ENCODE measurements at places on chromosomes 13 and 19.
A peak's percentile ranks its signal among the peaks of the same experiment; 100 is the strongest.

DNA sequence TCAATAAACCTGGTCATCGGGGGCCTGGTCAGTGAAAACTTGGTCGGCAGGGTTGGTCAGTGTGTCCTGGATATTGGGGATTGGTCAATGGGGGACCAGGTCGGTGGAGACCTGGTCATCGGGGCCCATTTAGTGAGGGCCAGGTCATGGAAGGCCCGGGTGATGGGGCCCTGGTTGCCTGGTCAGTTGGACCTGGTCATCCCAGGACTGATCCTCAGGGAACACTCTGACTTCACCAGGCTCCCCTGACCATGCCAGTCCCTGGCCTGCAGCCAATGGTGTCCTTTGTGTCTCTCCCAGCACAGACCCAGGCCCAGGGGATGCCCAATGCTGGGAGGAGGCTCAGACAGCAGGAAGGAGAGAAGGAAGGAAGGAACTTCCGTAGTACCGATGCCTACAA lies 42.1 kb upstream of the TPM4 start:
- no peak for DNase-seq

DNA sequence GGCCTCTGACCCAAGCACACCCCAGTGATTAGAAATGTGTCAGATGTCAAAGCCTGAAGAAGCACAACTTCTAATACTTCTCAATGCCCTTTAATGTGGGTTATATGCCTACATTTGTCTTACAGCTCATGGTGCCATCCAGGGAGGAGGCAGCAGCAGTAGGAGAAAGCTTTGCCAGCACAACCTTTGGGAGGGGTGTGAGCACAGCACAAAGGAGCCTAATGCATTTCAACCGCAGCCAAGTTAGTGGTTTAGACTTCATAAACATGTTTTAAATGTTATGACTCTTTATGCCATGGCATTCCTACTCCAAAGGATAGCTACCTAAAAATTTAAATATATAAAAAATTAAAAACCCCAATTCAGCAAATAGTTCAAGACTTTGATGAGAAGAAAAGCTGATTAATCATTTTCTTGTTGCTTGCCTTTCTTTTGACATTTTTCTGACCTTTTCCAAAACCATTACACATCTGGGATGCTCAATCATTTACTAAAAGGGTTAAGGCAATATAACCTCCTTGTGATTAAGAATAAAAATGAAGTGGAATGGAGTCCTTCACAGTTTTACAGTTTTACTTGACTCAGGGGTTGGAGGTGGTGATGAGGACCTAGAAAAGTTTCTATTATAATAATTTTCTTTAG lies 142.7 kb downstream of the DLEU7 start:
- DNase-seq: no peak

DNA sequence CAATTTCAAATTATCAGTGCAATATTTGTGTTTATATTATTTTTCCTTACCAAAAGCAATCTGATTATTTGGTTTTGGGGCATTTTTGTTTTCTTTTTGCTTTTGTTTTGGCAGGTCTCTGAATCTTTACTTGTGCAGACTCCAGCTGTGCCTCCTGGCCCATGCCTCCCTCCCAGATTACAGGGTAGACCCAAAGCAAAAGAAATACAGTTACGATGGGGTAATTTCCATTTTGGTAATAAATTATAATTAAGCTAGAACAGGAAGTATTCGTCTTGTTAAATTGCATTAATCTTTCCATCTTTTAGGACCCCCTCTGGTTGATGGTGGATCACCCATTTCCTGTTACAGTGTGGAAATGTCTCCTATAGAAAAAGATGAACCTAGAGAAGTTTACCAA lies 29.2 kb upstream of the MLNR start:
- no peak for DNase-seq

GRCh38 chr13:84332346-84332745 lies 450.1 kb upstream of the SLITRK1 start:
- no peak for DNase-seq

DNA sequence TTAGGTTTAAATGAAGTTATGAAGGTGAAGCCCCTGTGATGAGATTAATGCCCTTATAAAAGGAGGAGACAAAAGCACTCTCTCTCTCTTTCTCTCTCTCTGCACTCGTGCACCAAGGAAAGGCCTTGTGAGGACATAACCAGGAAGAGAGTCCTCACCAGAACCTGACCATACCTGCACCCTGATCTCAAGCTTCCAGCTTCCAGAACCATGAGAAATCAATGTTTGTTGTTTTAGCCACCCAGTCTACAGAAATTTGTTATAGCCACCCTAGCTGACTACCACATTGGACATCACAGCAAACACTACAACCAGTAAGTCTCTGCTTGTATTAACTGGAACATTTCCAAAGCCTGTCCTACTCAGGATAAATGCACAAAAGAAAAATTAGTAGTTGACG lies 34.7 kb upstream of the WDFY2 start:
- DNase-seq: no peak

GRCh38 chr13:97653443-97654140 lies 219.6 kb downstream of the RAP2A start:
- DNase-seq: no peak

DNA sequence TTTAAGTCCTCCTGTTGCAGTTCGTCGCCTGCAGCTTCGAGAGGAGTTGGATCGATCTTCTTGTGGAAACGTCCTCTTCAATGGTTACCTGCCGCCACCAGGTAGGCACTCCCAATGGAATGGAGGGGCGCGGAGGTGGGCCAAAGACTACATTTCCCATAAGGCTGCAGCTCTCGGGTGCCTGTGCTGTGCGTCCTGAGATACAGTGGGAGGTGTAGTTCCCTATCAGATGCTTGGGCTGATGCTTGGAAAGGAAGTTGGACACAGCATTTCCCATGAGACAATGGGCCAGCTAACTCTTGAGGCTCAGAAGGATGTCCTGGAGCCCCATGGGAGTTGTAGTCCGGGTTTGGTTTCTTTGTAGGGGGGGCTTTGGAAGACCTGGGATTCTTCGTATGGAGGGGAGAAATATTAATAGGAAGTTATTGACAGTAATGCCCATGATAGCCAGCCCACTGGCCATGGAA lies 1.8 kb downstream of the SHKBP1 start:
- DNase-seq: peak; percentile 61

GRCh38 chr13:36355632-36356031 lies 9.4 kb upstream of the SPART start:
- no peak for DNase-seq

DNA sequence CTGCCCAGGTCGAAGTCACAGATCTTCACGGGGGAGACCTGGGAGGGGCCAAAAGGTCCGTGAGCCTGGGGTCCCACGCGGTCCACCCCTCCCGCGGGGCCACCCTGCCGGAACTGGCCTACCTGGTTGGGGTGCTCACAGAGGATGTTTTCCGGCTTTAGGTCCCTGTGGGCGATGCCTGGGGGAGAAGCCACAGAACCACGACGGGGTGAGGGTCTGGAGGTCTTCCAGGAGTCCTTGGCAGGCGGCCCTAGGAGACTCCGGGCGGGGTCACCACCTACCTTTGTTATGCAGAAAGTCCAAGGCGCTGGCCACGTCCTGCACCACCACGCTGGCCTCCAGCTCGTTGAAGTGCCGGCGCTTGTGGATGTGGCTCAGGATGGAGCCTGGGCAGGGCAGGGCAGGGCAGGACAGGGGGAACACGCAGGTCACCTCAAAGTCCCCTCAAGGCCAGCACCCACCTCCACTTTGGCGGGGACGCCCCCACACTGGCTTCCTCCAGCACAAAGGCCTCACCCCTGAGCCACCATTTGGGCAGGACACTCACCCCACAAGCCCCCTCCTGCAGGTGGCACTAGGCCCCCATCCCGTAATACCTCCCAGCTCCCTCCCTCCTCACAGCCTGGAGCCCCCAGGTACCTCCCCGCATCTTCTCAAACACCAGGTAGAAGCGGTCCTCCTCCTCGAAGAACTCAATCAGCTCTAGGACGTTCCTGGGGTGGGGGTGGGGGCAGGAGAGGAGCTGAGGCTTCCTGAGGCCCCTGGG lies 8.4 kb downstream of the MKNK2 start:
- no peak for DNase-seq

GRCh38 chr19:18626906-18627305 lies 9.9 kb upstream of the KLHL26 start:
- DNase-seq: no peak

GRCh38 chr13:40114305-40114896 lies 458.9 kb downstream of the COG6 start:
- no peak for DNase-seq

GRCh38 chr19:32570081-32570785 lies 10.8 kb upstream of the PDCD5 start:
- DNase-seq: peak; percentile 16

DNA sequence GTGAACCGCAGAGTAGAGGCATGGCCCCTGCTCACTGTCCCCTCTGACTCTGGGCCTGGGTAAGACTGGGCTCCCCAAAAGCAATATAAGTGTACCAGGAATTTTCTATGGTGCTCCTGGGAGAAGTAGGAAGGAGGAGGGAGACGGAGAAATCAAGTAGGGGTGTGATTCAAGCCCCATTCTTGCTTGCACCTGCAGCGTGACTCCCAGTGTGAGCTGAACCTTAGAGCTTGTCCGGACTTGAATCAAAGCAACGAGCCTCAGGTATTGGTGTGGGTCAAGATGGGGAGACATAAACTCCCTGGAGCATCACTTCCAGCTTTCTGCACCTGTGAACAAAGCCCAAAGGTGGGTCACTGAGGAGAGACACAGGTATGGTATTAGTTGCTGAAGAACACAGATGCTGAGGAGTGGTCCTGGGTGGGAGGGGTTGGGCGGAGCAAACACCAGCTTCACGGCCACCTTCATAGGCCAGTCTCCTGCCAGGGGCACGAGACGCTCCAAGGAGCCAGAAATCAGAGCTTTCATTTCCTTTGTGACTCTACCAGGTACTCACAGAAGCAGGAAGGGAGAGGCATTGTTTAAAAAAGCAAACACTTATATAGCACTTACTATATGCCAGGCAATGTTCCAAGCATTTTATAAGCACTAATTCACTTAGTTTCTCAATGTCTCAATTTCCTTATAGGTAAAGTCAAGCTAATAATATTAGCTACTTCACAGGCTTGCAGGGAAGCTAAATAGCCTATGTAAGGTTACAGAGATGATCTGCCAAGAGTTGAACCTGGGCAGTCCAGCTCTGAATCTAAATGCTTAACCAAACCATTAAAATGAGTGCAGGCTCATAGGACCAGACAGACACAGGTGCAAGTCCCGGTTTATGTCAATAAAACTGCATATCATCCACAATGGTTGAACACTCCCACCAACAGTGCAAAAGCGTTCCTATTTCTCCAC lies 775.3 kb downstream of the UQCRFS1 start:
- no peak for DNase-seq

DNA sequence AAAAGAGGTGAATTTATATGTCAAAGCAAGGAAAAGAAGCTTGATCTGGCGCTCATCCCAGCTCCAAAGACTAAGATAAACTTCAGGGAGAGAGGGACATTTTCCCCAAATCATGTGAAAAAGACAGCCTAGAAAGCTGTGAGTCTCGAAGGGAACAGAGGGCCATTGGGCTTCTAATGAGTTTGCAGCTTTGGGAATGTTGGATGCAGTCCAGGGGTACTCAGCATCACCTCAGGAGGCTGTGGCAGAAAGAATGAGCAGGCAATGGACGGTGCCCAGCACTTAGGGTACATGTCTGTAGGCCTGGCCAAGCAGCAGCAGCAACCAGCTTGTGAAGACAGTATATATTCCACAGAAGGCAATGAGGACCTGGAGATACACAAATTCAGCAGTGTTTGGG lies 25.7 kb upstream of the WASF3 start:
- no peak for DNase-seq

- no peak for DNase-seq
These were observed 5.3 kb upstream of the PROZ start for GRCh38 chr13:113152984-113153809.

GRCh38 chr19:34497112-34497805 lies 15.7 kb downstream of the WTIP start:
- DNase-seq: no peak

DNA sequence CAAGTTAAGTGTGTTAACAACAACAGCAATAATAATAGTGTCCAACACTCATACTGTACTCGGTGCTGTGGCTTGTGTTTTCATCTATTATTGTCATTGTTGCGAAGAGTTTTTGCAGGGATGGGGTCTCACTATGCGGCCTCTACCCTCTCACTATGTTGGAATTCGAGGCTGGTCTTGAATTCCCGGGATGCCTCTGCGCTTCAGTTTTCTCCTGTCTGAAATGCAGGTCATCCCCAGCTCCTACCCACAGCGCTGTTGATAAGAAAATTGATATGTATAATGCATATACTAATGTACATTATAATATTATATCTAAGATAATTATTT lies 4.9 kb upstream of the SBK3 start:
- DNase-seq: no peak

- DNase-seq: no peak
These were observed 35.3 kb upstream of the RFC3 start for GRCh38 chr13:33782631-33783030.

- no peak for DNase-seq
These were observed 11.4 kb downstream of the ETFB start for GRCh38 chr19:51354742-51355148.

DNA sequence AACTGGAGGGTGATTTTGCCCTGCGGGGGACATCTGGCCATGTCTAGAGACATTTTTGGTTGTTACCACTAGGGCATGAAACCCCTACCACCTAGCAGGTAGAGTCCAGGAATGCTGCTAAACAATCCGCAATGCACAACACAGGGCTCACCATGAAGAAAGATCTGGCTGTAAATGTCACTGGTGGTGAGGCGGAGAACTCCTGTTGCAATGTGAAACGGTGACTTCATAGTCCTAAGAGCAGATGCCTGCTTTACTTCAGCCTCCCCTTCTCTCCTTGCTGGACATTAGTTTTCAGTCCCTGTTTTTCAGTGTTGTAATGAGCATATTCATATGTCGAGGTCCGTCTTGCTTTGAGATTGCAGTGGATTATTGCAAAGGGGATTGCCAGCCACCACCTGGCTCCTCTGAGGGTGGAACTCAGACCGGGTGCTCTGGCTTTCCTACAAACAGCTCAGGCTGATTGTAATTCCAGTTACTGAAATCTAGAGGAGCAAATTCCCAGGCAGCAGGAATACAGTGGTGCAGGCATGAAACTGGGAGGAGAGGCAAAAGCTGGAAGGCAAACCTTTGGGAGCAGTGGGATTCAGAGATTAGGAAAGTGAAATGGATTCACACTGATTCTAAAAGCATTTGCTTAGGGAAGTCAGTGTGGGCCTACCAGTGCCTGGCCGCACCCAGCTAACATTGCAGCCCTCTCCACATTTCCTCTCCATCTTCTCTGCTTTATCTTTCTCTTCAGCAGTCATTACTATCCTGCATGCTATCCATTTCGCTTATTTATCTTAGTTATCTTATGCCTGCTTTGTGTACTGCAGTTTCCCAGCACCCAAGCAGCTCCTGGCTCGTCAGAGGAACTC lies 76.1 kb upstream of the PCDH8 start:
- no peak for DNase-seq

- DNase-seq: no peak
These were observed 7.6 kb downstream of the ANKRD10 start for GRCh38 chr13:110907301-110907700.

- no peak for DNase-seq
These were observed 387.2 kb upstream of the ATXN8OS start for GRCh38 chr13:69720278-69720983.

- DNase-seq: no peak
These were observed 22.9 kb downstream of the RAB20 start for GRCh38 chr13:110538632-110539031.
